ENCODE measurements at places on chromosomes 16 and 17.

GRCh38 chr16:72847187-72848027 lies 200.5 kb downstream of the ZFHX3 start:
- DNase-seq = no peak

DNA sequence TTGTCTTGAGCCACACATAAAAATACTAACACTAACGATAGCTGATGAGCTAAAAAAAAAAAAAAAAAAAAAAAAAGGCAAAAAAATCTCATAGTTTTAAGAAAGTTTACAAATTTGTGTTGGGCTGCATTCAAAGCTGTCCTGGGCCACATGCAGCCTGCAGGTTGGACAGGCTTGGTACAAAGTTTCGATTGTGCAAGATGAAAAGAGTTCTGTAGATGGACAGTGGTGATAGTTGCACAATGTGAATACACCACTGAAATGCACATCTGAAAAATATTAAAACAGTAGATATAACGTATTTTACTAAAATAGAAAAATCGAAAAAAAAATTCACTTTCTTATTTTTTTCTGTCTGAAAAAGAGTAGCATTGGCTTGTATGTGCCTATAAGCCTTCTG lies 42.9 kb downstream of the AMFR start:
- no peak for DNase-seq

DNA sequence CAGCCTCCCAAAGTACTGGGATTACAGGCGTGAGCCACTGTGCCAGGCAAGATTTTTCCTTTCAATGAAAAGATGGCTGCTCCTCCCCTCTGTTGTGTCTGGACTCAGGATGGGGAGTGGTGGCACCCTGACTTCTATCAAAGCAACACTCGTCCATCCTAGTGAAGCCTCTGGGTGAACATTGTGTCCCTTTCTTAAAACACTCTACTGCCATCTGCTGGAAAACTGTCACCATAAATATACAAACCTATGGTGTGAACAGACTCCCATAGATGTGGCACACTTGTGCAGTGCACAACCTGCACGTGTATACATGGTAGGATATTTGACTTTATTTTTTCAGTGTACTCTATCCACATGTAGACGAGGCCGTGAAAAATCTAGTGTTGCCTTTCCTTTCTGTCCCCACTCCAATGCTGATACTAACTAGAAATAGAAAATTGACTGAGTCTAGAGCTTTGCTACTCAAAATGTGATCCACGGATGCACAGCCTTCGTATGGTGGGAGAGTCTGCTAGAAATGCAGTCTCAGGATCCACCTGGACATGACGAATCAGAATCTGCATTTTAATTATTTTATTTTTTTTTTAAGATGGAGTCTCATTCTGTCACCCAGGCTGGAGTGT lies 55.9 kb upstream of the PLCG2 start:
- no peak for DNase-seq

- no peak for DNase-seq
These were observed 42.3 kb downstream of the FZD2 start for GRCh38 chr17:44599298-44600175.

- no peak for DNase-seq
These were observed 19.9 kb upstream of the MLKL start for GRCh38 chr16:74720579-74720978.

GRCh38 chr16:66366433-66367299 lies at the start of gene CDH5:
Gene CDH5, plus strand, starts transcription at chr16:66366691. Its CDS starts 12,647 bp downstream, at chr16:66379338.
- DNase-seq = no peak

DNA sequence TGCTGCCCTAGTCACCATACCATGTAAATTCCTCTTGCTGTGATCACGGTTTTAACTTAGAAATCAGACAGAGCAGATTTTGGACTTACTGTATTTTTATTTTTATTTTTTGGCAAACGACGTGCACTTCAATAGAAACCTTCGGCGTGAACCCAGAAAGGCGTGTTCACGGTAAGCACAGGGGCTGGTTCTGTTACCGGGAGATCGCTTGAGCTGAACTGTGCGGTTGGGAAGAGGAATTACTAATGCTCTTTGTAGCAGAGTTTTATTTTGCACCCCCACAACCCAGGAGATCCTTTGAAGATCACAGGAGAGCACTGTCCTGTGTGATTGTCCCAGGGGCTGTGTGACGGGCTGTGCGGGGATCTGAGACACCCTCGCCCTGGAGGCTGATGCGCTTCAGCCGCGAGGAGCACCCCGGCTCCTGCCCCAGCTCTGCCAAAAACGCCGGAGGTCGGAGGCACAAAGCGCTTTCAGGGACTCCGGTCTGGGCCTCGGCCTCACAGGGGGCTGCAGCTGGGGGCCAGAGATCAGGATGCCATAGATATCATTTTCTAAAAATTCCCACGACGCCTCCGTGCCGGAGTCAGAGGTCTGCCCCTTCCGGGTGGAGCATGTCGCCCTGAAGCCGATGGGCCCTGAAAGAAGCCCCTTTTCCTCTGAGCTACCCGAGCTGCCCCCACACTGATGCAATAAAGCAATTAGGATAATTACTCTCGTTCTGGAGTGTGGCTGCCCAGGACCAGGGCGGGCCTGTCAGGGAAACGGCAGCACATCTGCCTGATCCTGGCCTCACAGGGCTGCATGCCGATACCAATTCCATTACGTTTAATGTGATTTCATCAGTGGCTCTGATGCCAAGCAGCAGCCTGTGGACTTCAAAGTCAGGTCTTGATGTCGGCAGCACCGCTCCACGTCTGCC lies 71.8 kb downstream of the LMF1 start:
- no peak for DNase-seq
